H9 (cell line): ENCODE measurements at places on chromosomes 1 and 21. TPM values are rescaled to one million over a fixed set of nuclear protein-coding genes. Genes with fewer than 3 reads are reported as not detected.

GRCh38 chr1:93846206-93846991 lies 32.6 kb downstream of the DNTTIP2 start:
- no peaks in the 10 kb centered on the region for H3K4me1 ChIP-seq
- H3K27ac ChIP-seq: no peak overlapping the region
- peaks cover 13% of the 10 kb centered on the region for H3K36me3 ChIP-seq
- peak overlapping the region; percentile 93 for H3K4me3 ChIP-seq

CNKSR1 gene
- 23.4 and 26.3 TPM in 2 replicates for total RNA-seq

GRCh38 chr1:199946305-199947155 lies 81.0 kb upstream of the NR5A2 start:
- no peak for DNase-seq
- H3K27me3 ChIP-seq: no peaks in the 10 kb centered on the region
- no peaks in the 10 kb centered on the region for H3K36me3 ChIP-seq
- no peak overlapping the region for H3K27ac ChIP-seq

CD58 gene
- 4.3 and 4.9 TPM in 2 replicates for total RNA-seq

GRCh38 chr1:101465941-101466340 lies 229.1 kb downstream of the S1PR1 start:
- no peaks in the 10 kb centered on the region for H3K36me3 ChIP-seq
- no peak overlapping the region for H3K4me3 ChIP-seq
- no peak for DNase-seq
- H3K4me1 ChIP-seq: no peaks in the 10 kb centered on the region
- H3K27ac ChIP-seq: no peak overlapping the region
